ENCODE measurements at places on chromosomes 3 and 15.
A peak's percentile ranks its signal among the peaks of the same experiment; 100 is the strongest.

DNA sequence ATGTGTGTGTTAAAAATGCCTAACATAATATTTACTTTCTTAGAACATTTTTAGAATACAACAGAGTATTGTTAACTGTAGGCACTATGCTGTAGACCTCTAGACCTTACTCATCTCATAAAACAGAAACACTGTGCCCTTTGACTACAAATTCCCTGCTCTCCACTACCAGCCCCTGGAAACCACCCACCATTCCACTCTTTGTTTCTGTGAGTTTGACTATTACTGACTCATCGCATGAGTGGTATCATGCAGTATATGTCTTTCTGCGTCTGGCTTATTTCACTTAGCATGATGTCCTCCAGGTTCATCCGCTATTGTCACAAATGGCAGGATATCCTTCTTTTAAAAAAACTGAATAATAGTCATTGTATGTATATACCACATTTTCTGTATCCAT is 216.7 kb upstream of the CFAP20DC start:
- DNase-seq: no peak

DNA sequence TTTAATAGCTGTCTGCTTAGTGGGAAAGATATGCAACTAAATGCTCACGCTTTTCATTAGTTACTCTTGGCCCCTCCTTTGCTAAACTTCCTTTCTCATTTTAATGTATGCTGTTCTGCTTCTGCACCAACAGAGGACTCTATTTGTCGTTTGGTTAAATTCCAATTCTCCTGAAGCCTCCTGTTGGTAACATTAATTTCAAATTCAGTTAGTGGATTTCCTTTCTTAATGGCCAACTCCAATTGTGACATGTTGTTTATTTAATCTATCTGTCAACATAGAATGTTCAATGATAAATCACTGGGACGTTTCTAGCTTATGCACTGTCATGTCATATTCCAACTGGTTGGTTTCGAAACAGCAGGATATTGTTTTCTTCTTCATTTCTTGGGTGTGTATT is 467.4 kb upstream of the BCHE start:
- no peak for DNase-seq

GRCh38 chr3:17579289-17580031 is 163.0 kb downstream of the TBC1D5 start:
- DNase-seq: no peak

DNA sequence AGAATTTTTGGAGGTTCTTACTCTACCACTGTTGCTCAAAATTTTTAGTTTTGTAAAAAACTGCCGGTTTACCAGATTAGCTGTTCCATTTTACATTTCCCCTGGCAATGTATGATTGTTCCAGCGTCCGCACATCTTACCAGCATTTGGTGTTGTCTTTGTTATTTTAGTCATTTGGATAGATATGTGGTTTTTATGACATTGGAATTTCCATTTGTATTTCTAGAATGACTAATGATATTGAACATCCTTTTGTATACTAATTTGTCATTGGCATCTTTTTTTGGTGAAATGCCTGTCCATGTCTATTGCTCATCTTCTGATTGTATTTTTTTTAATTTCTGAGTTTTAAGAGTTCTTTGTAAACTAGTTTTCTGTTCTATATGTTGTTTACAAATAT is 28.5 kb downstream of the LRRC28 start:
- DNase-seq: no peak

DNA sequence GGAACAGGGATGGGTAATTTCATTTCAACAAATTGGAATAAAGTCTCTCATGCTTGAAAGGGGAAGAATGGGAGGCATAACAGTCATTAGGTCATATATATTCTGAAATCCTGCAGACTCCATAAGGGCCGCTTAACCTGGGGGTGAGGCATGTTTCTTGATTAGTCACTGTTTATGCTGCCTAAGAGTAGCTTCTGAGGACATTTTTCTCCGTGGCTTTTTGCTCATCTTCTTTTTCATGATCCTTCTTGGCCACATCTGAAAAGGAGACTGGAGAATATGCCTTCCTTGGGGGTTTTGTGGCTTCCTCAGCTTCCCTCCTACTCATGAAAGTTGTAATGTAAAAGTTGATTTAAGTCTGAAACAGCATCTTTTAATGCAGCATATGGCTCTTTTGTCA is 20.0 kb upstream of the CFAP20DC start:
- no peak for DNase-seq

- peak; percentile 21 for DNase-seq
Measured at GRCh38 chr15:81098861-81099651, 35.0 kb upstream of the CFAP161 start.

GRCh38 chr3:129919806-129920205 is 26.3 kb upstream of the TMCC1 start:
- no peak for DNase-seq

DNA sequence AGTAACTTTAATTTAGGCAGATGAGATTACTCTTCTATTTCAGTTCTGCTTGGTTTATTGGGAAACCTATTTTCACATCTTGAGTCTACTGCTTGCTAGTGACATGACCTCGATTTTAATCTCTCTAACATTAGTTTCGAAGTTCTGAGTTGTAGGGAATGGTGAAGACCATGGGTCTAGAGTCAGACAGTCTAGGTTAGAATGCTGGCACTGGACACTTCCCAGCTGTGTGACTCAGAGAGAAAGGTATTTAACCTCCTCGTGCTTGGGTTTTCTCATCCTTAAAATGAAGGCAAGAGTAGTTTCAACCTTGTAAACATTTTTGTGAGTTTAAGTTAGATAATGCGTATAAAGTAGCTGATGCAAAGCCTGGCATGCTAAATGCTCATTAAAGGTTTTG is 422.1 kb downstream of the GRM7 start:
- no peak for DNase-seq

DNA sequence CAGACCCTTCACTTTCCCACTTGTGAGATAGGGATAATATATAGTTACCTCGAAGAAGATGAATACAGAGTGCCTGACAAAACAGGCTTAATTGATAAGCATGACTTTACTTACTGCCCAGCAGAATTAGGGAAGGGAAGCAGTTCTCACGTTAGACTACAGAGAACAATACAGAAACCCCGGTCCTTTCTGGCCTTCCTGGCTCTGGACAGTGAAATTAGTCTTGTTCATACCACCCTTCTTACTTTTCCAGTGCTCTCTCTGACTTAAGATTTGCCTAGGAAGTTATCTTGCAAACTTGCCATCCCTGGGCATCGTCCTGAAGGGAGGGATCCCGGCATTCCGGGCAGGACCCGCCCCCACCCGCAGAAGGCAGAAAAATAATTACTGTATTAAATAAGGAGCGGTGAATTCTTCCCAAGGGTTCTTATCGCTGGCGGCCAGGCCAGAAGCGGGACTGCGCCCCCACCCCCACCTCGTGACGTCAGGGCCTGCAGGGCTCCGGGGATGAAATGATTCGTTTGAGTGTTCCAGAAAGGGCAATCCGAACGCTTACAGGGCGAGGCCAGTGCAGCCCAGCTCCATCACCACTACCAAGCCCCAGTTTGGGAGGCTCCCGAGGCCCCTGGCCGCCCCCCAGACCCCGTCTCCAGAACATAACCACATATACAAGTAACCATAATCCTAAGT is 8.4 kb downstream of the SOX2 start:
- no peak for DNase-seq

DNA sequence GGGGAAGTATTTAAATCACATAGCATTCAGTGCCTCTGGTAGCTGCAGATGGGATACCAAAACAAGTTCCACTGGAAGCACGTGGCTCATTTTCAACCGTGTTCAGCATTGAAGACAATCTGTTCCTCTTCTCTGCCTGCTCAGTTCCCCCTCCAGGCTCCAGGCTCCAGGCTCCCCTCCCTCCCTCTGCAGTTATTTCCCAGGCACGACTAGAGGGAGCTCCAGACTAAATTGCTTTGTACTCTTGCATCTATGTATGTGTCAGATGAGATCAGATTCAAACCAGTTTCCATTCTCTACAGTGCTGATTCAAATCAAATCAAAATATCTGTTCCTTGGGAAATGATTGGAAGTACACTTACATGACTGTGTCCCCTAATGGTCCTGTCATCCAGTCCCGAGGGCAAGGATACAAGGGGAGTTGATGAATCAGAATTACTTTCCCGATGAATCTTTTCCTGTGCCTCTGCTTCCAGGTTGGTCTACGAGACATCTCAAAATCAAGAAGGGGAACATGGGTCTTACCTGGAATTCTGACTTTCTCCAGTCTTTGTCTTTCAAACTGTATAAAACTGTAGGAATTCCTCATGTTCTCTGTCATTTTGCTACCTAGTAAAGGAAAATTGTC is 600.5 kb downstream of the EDEM1 start:
- no peak for DNase-seq

DNA sequence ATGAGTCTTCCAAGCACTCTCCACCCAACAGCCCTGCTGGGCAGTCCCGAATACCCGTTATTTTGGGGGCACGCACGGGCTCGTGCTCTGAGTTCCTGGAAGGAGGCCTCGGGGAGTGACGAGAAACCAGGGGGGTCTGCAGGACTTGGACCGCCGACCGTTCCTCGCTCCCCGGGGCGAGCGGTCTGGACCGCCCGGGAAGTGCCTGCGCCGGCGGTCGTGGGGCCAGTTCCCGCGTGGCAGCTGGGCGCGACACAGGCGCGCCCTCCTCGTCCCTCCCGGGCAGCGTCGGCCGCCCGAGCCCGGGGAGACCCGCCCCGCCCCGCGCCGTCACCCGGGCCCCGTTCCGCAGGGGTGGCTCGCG is 387 bp downstream of the GNB4 start:
- no peak for DNase-seq

GRCh38 chr15:101187820-101188636 is 63.8 kb downstream of the CHSY1 start:
- no peak for DNase-seq

DNA sequence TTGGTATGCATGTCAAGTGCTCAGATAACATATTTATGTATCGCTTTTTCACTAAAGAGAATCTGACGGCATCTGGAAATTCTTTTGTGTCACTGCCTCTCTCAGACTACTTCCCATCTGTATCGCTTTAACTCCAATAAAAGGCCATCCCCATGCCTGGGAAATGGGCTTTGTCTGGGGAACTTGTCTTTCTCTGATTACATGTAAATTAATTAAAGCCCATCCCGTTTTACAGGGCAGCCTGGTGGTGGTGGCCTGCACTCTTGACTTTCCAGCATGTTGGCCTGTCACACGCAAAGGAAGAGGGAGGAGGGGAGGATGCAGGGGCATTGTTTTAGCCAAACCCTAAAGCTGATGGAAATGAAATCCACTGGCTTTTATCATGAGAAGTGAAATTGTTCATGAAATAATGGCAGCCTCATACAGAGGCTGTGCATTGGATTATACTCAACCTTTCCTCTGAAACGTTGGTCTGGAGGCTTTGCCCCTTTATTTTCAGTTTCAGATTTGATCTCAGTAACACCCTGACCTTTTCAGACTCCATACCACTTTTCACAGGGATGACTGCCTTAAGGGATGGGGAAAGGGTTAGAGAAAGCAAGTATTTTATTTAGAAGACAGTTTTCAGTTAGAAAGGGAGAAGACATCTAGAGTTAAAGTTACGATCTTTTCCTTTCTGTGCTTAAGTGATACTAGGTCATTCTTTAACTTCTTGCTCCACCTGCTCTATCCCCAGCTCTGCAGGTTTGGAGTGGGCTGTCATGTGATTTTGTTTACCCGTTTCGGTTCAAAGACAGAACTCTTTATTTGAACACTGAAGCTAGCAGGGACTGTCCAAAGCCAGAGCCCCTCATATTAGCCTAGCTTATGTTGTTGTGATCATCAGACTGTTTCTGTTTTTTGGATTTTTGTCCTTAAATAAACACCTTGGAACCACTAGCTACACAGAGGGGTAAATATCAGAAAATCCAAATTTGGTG is 94.6 kb upstream of the CTDSPL start:
- DNase-seq: no peak

- no peak for DNase-seq
Measured at GRCh38 chr3:106275592-106275991, 406.8 kb upstream of the CBLB start.

GRCh38 chr15:58330741-58331559 is 100.8 kb upstream of the LIPC start:
- no peak for DNase-seq
